ENCODE measurements at places on chromosomes 3 and 15.

DNA sequence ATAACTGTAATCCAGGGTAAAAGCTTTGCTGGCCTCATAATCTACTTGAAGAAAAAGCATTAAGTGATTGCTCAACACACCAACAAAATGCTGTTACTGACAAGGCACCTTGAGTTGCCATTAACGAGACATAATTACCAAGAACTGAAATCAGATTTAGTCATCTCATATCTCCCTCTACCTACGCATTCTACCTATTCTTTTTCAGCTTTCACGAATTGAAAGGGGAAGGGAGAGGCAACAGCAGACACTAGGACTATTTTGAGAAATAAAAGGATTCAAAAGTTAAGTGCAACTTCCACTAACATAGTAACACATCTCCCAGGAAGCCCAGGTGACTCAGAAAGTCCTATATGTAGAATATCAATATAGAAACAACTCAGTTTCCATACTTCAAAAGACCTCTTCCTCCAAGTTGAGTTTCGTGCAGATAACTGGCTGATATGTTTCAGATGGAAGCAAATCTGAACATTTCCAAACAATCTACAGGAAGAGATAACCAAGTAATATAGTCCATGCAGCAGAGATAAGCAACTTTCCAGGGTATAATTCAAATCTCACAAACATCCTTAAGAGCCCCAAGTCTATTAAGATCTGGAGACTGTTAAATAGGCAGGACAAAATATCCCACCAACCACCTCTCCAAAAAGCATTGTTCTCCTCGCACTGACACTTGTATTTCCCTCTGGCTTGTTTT, 1.9 kb downstream of the OSBPL10 start:
- DNase-seq, result no peak

DNA sequence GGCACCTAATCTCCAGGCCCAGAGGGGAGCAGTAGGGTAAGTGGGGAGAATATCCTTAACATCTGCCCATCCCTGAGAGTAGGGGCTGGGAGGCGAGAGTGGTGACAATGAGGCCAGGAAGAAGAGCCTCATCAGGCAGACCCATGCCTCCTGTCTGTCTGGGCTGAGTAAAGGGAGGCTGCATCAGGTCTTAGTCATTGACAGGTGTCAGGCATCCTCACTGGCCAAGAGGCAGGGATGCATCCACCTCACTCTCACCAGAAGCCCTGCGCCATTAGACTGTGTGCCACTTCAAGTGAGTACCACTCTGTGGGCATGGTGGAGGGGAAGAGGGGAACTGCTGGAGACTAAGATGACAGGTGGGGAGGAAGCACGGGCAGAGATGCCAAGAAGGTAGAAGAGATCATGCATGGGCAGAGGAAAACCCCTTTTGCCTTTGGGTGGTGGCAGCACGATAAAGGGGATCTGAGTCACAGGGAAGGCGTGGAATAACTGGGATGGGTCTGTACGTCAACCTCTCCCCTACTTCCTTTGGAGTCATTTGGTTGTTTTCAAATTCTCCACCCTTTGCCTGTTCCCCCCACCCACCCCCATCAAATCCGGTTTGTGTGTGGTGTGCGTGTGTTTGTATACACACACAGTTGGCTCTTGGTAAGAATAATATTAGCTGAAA, 14.1 kb downstream of the ANAPC13 start:
- no peak for DNase-seq

GRCh38 chr3:116929505-116930222, 220.1 kb downstream of the TUSC7 start:
- no peak for DNase-seq

GRCh38 chr15:65634356-65634755, 12.6 kb downstream of the SLC24A1 start:
- DNase-seq, result no peak

DNA sequence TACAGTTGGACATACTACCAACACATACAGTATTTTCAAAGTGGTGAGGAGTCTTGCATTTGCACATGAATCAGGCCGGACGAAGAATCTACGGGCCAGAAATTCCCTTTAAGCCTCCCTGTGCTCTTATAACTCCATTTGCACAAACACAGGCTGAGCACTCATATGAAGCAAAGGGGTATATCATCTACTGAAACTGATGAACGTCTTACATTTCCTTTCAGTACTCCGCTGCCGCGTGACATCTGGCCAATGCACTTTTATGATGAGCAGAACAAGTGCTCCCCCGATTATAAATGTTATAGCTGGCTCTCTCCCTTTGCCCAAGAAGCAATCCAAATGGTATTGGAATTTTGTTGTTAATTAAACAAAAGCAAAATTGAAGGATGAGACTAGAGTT, 110.3 kb upstream of the ICE2 start:
- DNase-seq, result no peak

DNA sequence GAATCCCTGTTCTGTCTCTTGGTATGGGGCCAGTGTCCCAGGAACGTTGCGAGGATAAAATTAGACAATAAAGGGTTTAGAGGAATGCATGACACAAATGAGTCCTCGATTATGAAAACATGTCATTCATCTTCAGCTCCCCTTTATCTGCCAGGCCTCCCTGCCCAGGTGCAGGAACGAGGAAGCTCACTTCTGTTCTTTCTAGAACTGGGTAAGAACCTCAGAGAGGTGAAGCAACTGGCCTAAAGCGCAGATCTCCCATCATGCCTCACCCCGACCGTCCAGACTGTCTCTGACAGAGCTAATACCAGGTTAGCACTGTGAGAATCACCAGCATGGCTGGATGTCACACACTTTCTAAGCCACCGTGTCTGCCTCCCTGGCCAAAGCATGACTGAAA, 1.5 kb upstream of the ITIH1 start:
- DNase-seq, result no peak

DNA sequence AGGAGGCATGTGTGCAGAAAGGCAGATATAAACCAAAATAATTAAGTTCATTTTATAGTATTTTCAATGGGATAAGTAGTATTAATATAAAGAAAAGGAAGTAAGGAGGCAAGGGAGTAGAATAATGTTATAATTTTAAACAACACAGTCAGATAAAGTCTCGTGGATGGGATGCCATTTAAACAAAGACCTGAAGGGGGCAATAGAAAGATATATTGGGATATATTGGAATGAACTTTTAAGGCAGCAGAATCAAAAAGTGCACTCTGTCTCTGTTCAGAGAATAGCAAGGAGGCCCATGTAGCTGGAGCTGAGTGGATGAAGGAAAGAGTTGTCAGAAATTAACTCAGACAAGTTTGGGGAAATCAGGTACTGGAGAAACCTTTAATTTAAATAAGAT, 158.7 kb downstream of the CGGBP1 start:
- no peak for DNase-seq

DNA sequence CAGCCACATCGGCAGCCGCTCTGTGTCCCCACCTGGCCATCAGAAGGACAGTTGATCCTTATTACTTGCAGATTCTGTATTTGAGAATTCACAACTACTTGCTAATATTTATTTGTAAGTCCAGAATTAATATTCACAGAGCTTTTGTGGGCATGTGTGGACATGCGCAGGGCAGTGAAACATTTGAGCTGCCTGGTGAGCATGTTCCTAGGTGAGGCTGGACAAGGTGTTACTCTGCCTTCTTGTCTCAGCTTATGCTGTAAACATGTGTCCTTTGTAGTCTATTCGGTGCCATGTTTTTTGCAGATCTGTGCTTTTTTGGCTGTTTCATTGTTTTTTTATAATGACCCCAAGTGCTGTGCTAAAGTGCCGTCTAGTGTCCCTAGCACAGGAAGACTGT, 15.6 kb downstream of the FAH start:
- DNase-seq, result no peak

GRCh38 chr3:172702256-172702655, 8.6 kb downstream of the NCEH1 start:
- DNase-seq, result no peak

- DNase-seq, result no peak
Measured at GRCh38 chr15:35876762-35877161, 330.8 kb upstream of the DPH6 start.

GRCh38 chr3:71069797-71070196, 513.7 kb downstream of the FOXP1 start:
- DNase-seq, result peak; percentile 71

DNA sequence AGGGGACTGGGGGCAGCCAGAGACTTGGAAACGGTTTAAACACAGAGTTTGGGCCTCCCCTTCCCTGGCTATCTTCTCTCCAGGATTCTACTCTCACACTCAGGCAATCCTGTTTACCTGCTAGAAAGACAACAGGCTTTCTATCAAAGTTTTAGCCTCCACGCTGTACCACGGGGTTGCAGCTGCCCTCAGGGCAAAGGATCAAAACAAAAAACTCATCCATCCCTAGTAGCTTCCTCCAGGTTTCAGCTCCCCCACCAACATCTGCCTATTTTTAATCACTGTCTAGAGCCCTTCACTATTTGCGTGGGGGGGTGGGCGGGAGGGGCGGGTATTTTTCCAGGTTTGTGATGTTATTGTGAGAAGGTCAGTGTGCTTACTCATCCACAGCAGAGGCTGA, 286.8 kb upstream of the TRIM42 start:
- DNase-seq, result no peak

DNA sequence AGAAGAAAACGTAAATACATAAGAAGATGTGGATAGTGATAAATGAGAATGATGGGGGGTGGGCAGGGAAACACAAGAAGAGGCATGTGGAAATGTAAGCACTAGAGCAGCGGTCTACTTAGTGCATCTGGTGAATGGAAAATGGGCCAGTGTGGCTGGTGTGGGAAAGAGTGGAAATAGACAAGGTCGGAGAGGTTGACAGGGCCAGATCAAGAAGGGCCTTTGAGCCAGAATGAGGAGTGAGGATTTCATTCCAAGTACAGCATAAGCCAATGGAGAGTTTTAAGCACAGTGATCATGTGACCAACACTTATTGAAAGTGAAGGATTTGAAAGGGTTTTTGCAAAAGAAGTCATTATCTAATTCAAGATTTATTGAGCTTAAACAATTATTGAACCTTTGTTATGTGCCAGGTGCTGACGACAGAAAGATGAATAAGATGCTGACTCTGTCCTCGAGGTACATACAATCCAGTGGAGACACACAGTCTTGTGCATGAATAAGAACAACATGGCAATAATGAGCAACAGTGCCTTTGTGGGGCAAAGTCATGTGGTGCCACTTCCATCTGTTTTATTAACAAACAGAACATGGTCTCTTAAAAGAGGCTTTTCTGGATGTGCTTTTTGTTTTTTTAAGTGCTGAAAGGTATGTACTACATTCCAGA, 124.1 kb downstream of the MFSD1 start:
- no peak for DNase-seq

DNA sequence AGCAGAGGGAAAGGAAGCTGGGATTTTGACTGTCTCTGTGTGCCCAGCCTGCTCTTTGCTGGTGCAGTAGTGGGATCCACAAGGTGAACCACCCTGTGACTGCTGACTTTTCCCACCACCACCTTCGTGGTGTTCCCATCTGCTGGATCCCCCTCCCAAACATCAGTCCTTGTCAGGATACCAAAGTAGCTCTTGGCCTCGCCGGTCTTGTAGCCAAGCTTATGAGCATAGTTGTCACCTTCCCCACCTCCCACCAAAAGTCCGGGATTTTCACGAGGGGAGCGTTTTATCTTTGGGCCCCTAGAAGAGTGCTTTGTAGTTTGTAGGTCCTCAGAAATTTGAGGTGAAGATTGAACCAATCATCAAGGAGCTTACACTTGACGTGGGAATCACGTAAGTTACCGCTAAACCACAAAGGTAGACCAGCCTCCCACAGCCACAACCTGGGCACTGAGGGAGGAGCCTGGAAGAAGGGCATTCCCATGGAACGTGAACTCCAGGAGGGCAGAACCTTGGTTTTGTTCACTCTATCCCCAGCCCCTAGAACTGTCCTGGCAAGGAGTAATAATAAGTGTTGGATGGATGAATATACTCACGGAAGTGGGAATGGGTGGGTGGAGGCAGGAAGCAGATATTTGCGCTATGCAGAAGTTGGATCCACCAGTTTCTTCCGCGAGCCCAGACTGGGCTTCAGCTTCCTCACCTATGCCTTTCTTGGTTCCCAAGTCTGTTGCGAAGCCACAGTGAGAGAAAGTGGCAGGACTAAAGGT, 814 bp upstream of the TEX264 start:
- peak; percentile 42 for DNase-seq

- DNase-seq, result no peak
Measured at GRCh38 chr15:85974742-85975141, 104.9 kb upstream of the AGBL1 start.

- peak; percentile 85 for DNase-seq
Measured at GRCh38 chr3:52446631-52447511, 2.0 kb upstream of the SEMA3G start.

DNA sequence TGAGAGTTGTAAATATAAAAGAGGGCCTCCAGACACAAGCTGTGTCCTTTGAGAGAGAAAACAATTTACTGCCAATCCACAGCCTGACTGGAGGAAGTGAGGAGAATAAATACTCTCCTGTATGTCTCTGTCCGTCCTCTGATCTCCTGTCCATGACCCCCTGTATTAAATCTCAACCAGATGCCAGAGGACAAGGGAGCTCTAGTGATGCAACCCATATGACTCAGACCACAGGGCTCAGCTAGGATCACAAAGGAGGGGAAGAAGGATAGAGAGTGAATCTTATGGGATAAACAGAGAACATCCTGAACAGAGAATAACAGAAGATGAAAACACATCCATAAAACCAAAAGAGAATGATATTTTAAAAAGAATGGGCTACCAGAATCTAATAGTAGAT, 482.6 kb downstream of the PLOD2 start:
- no peak for DNase-seq

DNA sequence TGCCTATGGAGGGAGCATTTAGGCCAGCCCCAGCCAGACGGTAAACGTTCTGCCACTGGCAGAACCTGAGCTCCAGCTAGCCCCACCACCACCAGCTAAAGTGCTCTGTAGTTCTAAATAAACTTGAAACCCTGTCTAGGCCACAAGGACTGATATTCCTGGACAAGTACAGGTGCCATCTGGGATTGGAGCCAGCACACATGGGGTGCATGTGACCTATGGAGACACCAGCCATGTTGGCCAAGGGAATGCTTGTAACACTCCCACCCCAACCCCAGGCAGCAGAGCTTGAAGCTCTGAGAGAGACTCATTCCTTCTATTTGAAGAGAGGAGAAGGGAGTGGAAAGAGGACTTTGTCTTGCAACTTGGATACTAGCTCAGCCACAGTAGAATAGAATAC, 284.5 kb upstream of the DCBLD2 start:
- DNase-seq, result no peak

DNA sequence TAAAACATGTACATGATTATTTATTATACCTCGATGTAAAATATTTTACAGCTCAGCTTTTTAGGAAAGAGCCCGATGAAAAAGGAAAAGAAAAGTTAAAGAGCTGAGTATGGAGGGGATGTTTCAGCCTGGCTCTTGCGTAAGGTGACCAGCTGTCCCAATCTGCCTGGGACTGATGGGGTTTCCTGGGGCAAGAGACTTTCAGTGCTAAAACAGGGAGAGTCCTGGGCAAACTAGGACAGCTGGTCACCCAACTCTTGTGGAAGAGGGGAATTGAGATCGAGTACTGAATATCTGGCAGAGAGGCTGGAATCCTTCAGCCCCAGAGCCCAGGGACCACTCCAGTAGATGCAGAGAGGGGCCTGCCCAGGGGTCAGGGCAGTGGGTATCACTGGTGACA, 21.0 kb downstream of the DUOX2 start:
- no peak for DNase-seq

- no peak for DNase-seq
Measured at GRCh38 chr3:54642147-54642546, 285.7 kb downstream of the LRTM1 start.

GRCh38 chr3:115832265-115832664, 209.0 kb downstream of the GAP43 start:
- DNase-seq, result no peak
